Right forelimb (tissue), 1 donor: ENCODE measurements at places on chromosomes 11 and 22.

- DNase-seq = no peak
Observed at GRCh38 chr11:83895516-83895915, 609.3 kb upstream of the CCDC90B start.

DNA sequence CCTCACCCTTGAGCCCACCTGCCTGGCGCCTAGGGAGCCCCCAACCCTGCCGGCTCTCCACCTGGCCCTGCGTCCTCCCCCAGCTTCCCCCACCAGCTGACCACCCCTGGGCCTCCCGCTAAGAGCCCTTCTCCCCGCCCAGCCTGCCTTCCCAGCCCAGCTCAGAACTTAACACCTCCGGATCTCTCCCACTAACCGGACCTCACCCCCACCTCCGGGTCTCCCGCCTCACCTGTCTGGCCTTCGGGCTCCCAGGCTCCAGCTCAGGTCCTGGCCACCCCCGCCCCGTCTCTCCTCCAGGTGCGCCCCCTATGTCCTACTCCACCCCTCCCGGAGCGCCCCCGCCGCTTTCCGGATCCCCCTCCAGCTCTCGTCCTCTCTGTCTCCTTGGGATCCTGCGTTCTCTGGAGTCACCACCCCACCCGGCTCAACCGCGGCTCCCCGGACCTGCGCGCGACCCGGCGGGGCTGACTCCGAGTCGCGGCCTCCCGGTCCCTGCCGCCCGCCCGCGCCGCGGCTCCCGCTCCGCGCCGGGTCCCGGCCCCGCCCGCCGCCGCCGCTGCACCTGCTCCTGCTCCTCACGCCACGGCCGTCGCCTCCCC lies at the start of gene KCNJ11:
Gene KCNJ11, minus strand, starts transcription at position 51 of the 602 bp plus-strand sequence. CDS start 568 bp downstream, outside the sequence.
- no peak for DNase-seq

DNA sequence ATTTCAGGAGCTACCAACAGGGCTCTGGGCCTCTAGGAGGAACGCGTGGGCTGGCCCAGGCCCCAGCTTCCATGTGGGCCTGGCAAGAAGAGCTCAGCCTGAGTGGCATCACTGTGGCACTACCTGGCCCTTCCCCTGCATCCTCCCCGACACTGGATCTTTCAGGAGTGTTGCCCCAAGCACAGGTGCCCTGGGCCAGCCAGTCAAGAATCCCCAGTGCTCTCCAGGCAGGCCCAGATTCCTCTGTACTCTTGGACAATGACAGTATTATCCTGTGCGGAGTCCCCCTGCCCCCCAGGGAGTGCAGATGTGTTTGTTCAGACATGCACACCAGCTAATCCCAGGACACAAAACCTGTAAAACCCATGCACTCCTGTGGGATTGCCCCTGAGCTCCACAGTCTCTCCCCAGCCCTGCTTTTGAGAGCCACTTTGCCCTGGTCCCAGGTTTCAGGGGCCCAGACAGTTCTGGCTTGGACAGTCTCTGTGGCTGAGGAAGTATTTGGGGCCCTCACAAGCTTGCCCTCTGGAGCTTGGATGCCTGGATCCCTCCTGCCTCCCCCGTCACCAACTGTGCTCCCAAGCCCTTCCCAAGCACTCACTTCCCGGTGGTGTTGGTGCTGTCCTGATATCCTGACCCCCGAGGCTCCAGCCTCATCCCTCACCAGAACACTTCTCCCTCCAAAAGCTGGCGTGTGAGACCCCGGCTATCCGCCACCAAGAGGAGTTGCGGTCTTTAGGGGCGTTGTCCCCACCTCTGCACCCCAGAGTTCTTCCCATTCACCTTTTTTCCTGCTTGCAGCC lies 39.9 kb downstream of the KCNC1 start:
- DNase-seq = no peak

- DNase-seq = no peak
Observed at GRCh38 chr22:32605576-32605975, 131.0 kb downstream of the FBXO7 start.

GRCh38 chr11:127247261-127247851 lies 246.8 kb upstream of the KIRREL3 start:
- DNase-seq = no peak

GRCh38 chr11:102666331-102666957 lies 39.1 kb downstream of the MMP27 start:
- no peak for DNase-seq

DNA sequence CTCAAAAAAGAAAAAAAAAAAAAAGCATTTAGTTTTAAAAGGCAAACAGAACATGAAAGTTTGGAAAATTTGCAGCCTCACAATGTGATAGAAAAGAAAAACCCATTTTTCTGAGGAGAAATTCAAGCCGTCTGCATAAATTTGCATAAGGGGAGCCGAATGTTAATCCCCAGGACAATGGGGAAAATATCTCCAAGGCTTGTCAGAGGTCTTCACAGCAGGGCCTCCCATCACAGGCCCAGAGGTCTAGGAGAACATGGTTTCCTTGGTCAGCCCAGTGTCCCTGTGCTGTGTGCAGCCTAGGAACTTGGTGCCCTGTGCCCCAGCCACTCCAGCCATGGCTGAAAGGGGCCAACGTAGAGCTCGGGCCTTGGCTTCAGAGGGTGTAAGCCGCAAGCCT lies 109.1 kb downstream of the TRIM44 start:
- DNase-seq = no peak

DNA sequence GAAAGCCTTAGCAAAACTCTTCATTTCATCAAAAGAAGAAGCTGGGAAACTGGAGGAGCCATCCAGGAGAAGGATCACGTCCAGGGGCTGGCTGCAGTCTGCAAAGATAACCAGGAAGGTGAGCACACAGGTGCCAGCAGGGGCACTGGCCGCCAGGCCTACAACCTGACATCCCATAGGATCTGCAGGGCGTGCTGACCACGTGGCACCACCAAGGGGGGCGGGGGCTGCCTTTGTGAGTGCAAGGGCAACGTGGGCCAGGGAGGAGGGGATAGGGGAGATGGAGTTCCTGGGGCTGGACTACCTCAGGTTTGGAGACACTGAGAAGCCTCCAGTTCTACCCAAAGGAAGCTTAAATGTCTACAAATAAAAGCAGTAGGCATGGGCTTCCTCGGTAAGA lies 102.7 kb upstream of the CCT8L2 start:
- no peak for DNase-seq

DNA sequence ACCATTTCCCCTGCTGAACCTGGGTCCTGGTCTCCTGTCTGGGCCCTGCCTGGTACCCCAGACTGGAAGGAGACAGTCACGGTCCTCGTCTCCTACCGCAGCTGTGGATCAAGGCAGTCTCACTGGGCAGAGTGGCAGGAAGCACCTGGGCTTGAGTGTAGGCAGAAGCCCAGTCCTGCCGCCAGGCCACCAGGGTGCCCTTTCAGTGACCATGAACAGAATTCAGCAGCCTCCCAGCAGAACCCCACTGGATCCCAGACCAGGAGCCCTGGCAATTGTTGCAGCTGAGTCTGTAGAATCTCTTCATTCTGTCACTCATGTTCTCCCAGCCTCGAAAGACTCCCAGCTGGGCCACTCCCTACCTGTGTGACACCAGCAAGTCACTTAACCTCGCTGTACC lies 25.5 kb upstream of the CREB3L1 start:
- no peak for DNase-seq

DNA sequence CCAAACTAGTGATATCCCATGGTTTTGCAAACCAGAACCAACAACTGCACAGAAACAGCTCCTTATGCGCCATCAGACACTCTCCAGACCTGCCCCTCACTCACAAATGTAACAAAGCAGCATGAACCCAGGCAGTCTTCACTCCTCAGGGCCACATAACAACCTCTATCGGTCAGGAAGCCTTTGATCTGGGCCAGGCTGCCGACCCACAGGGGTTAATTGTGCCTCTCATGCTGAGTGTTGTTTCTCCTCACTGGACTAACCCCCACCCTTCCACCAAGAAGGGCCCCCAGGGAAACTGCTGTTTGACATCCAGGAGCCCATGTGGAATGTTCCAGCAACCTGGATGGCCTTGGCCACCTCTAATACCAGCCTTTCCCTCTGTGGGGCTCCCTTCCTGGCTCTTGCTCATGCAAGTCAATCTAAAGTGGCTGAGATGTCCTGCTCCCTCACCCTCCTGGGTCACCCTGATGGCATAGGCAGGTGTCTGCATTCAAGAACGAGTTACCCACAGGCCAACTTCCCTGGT lies 7.9 kb upstream of the RGL4 start:
- DNase-seq = no peak

GRCh38 chr11:7004482-7004881 lies 15.7 kb downstream of the ZNF214 start:
- no peak for DNase-seq
